ENCODE measurements at places on chromosomes 1 and 21.

DNA sequence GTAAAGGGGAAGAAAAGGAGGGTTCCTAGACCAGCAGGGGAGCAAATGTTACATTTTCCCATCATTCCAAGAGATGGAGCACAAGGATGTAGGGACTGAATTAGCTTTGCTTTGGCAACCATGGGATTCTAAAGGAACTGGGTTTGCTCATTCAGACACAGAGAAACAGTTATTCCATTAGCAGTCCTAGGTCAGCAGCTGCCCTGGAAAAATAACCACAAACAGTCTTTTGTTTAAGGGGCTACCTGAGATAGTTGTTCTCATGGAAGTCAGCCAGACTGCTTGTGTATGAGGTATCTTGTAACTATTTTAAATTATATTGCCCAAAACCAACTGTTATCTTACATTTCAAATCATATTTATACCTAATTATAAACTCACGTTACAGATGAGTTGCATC, 58.4 kb upstream of the VCAM1 start:
- DNase-seq, result no peak

DNA sequence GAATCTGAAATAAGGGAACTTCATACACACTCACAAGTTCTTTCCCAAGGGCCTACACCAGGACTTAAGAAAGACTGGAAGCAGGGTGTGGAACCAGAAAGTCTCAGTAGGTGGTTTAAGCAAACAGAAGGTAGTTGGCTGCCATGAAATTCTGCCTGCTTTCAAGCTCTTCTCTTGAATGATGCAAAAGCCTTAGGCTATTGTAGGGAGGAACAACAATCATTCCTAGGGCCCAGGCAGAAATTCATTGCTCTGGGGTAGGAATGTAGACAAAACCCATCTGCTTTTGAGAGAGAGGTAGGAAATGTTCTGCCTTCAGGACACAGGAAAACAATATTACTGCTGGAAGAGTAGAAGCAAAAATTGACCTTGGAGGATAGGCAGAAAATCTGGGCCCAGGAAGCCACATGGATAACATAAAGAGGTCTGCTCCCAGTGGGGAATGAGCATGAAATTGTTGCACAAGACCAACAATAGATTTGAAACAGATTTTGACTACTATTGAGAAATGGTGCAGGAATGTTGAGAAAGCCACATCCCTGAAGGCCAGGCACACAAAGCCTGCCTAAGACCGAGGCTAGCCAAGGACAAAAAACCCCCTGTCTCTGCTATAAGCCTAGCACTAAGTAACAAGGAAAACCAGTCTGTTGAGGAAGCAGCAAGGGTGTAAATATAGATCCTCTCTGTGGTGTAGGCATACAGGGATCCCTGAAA, 22.7 kb upstream of the SFT2D2 start:
- no peak for DNase-seq

DNA sequence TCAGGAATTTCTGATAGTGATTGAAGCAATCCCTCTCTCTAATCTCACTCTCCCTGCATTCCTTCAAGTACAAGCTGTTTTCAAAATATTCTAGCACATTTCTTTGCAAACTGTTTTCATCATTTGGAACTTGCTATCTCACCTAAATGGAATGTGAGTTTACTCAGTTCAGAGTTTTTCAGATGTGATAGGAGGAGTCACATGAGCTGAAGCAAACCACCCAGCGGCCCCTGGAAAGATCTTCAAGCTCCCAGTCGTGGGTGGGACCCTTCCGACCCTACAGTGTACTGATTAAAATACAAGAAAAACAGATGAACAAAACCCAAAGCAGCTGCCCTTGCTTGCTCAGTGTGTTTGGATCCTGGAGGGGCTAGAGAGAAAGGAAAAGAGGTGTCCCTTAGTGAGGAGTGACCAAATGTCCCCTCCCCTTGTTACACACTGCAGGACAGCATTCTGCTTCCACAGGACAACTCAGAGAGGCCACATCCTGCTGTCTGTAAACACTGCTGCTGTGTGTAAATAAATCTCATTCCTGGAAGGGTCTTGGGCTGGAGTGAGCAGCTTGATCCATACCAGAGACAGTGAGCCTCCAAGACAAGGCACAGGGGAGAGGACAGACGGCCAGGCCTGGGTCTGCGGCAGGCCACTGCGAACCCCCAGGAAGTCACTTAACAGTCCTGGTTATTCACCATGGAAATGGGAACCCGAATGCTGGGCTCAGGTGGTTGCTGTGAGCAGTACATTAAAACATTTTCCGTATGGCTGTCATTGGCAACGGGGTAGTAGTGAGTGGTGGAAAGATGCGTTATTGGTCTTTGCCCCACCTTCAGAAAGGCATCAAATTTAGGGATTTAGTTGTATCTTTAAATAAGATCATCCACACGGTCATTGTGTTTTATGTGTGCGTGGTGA, 229.2 kb downstream of the RHOU start:
- peak; percentile 40 for DNase-seq

DNA sequence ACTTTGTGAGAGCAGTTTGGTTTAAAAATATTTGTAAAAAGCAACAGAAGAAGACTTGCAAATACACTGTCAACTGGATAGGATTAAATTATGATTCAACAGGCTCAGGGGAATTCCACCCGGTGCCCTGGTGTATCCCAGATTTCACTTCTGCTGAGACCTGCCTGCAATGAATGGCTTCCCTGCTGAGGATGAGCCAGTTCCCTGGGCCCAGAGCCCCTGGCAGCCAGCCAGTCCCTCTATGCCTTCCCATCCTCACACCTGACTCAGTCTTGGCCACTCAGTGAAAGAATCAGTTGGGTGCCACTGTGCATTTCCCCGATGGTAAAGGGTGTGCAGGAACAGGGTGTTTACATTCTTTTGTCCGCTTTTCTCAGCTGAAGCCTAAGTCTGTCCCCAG, 64.4 kb downstream of the KCTD3 start:
- no peak for DNase-seq

GRCh38 chr1:228092342-228093049, 10.0 kb downstream of the ARF1 start:
- DNase-seq, result no peak

GRCh38 chr1:50599546-50599945, 176.3 kb upstream of the DMRTA2 start:
- DNase-seq, result no peak

- DNase-seq, result no peak
These were observed 4.1 kb downstream of the EIF2D start for GRCh38 chr1:206608108-206608698.

DNA sequence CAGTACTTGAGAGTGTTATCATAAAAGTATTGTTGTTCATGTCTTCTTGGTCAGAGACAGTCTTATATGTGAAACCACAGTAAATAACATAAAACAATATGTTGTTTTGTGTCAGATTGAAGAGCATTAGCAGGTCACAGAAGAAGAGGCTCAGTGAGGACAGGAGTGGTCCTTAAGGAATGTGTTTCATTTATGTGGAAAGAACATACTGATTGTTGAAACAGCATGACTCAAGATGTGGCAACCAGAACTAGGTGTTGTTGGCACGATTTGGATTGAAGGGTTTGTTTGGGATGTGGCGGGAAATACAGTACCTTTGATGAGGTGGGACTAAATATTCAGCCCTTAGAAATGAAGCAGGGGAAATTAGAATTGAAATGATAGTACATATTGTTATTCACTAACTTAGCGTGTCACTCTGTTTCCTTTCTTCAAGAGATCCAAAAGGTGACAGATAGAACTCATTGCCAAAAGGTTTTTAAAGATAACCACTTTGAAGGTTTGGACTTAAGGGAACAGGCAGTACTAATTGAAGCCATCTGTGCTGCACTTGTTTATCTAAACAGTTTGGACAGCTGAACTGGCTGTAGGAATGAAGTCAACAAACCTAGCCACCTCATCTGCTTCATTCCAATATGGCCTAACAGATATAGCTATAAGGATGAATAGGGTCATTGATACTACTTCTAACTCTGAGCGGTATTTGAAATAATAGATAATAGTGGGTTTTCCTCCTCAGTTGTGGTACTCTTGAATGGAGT, 14.4 kb downstream of the RALGPS2 start:
- DNase-seq, result no peak

- no peak for DNase-seq
These were observed 20.9 kb downstream of the HLCS start for GRCh38 chr21:36945496-36946138.

DNA sequence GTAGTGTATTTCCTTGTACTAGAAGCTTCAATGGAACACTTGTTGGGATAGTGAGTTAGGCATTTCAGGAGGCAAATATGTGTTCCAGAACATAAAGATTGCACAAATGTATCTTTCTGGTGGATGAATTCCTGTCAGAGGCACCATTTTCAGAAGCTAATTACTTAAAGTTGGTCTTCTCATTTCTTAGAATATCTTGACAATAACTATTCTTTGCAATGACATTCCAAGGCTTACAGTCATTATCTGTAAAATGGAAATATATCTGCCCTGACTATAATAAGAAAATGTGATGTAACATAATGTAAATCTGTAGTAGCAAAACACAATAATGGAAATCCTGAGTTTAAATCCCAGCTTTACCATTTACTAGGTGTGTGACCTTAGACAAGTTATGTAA, 2.7 kb downstream of the VCAM1 start:
- no peak for DNase-seq

DNA sequence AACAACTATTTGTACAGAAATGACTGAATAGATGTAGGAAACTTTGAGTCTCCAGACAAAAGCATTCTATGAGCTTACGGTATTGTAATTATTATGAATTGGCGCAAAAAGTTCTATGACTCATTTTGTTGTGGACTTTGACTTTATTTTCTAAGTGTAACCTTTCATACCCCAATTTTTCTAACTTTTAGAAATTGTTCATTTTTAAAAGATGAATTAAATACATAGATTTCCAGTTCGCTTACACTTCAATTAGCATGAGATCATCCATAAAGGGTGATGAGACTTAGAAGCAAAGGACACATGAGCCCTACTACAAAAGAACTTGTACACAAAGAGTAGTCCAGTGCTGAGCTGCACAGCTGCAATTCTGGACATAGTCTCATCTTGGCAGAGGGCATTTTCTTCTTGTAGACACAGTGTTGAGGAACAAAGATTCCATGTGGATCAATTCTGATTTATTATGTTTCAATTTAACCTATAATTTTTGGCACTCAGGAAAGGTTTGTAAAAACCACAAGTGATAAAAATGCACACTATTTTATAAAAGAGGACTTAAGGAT, 431.1 kb downstream of the LRRIQ3 start:
- no peak for DNase-seq

GRCh38 chr1:25197982-25198662, 34.2 kb downstream of the SYF2 start:
- DNase-seq, result peak; percentile 8

DNA sequence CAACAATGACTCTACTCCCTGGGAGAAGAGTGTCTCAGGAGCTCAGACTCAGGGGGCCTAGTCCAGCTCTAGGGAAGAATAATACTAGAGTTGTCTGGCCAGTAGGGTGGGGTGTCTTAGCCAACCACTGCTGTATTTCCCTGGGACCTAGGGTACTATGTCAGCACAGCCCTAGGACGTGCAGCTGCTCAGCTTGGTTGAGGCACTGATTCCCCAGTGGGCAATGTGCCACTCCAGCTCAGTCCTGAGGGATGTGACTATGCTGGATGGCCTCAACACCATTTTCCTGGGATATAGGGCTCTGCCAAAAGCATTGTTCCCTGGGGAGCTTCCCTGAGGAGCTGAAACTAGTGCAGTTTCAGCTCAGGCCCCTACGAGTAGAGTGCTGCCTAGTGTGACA, 47.4 kb downstream of the TNN start:
- no peak for DNase-seq

DNA sequence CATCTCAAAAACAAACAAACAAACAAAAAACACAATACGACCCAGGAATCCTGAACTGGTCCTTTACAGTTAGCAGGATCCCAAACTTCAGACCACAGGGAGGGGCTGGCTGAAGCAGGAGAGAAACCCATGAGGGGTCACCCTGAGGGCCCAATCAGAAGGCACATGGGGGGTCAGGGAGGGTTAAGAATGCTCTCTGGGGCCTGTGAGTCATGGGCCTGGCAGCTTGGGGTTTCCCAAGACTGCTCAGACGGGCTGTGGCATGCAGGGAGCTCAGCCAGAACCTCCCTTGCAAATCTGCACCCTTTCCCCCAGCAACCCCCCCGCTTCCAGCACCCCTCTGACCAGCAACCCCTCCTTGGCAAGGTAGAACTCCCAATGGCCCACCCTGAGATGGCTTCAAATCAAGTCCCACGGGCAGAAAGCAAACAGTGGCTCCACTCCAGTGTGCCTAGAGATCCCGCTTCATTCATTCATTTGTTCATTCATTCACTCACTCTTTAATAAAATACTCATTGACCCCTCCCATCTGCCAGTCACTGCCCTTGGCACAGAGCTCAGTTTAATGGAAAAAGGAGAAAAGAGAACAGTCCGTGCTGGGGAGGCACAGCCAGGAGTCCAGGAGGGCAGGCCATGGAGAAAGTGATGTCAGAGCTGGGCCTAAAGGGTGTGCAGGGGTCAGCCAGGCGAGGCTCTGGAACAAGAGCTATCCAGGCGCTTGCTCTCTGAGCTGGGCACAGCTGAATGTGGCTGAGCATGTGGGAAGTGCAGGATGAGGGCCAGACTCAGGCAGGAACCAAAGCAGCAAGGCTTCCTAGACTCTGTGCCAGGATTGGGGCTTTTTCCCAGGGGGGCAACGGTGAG, 8.2 kb downstream of the UQCRHL start:
- no peak for DNase-seq

GRCh38 chr1:162250004-162250730, 126.5 kb downstream of the SPATA46 start:
- no peak for DNase-seq

GRCh38 chr21:36079010-36079649, 9.3 kb downstream of the CBR1 start:
- DNase-seq, result no peak

DNA sequence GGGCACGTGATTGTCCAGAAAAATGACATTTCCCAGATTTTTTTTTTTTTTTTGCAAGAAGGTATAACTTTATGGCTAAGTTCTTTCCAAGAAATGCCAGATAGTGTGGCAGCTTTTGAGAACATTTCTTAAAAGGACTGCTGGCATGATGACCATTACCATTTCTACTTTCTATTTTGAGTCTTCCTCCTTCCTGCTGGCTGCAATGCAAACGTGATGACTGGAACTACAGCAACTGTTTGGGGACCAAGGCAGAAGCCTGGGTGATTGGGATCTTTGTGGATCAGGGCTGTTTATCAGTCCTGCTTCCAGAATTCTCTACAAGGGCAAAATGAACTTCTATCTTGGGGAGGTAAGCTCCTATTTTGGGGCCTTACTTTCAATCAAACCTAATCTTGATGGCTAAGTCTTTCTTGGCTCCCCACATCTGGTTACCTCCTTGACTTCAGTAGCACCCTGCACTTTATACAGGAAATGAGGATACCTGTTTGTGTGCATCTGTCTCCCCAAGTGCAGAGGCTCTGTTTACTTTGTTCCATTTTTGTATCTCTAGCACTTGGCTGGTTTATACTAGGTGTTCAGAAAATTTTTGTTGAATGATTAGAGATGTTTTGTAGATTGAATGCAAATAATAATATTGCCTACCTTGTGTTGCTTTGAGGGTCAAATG, 3.7 kb upstream of the DDX20 start:
- no peak for DNase-seq

DNA sequence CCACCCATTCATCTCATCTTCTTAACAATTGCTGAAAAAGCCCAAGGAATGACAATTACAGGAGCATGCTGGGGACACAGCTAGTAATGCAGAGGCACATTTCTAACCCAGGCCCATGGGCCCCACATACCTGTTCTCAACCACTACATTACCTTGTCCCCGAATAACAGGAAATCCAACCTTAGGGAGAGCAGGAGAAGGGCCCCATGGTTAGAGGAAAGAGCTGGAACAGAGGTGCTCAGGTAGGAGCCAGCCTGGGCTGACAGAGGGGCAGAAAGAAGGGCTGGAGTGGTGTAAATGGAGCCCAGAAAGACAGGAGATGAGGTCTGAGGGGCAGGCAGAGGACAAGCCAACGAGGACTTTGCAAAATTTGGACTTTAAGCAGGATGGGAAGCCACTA, 11.4 kb upstream of the S100A8 start:
- no peak for DNase-seq

All from lung (tissue), 17 donors.